ENCODE measurements at places on chromosomes 1 and 21. TPM values are rescaled to one million over a fixed set of nuclear protein-coding genes. Genes with fewer than 3 reads are reported as not detected.

The RAB3GAP2 gene
- polyA plus RNA-seq, result 31.7 TPM

The FLG2 gene
- 0.03 TPM for polyA plus RNA-seq

The LCE1B gene
- not detected for polyA plus RNA-seq

The PM20D1 gene
- polyA plus RNA-seq, result 1.7 TPM

The RGS16 gene
- 1.2 TPM for polyA plus RNA-seq

The NPPB gene
- not detected for polyA plus RNA-seq

The LCE1C gene
- polyA plus RNA-seq, result not detected

The AMPD1 gene
- not detected for polyA plus RNA-seq
